ENCODE measurements at places on chromosomes 1 and 21.

DNA sequence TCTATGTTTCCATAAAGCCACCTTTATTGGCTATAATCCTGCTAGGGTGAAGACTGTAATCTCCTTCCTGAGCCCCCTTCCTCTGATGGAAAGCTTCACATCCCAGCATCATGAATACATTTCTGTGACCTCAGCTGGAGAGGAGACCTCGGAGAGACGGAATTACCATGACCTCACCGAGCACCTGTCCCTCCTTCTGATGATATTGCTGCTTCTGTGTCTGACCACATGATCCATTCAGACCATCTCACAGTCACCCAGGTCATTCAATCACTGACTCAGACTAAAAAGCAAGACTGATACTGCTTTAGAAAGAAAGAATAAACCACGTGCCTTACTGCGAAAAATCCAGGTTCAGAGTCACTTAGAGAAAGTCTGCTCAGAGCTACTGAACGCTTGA is 8.8 kb downstream of the KCND3 start:
- DNase-seq = no peak

DNA sequence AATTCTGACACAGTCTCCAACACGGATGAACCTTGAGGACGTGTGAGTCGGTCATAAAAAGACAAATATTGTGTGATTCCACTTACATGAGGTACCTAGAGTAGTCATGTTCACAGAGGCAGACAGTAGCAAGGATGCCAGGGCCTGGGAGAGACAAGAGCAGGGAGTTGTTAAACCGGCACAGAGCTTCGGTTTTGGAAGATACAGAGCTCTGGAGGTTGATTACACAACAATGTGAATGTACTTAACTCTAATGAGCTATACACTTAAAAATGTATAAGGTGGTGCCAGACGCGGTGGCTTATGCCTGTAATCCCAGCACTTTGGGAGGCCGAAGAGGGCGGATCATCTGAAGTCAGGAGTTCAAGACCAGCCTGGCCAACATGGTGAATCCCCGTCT is 37.8 kb upstream of the NEK2 start:
- DNase-seq = no peak

GRCh38 chr1:213269829-213270228 is 218.8 kb downstream of the RPS6KC1 start:
- no peak for DNase-seq

GRCh38 chr1:14296795-14297194 is 301.7 kb upstream of the KAZN start:
- DNase-seq = no peak

GRCh38 chr1:200226268-200226968 is 183.4 kb downstream of the ZNF281 start:
- peak; percentile 22 for DNase-seq

DNA sequence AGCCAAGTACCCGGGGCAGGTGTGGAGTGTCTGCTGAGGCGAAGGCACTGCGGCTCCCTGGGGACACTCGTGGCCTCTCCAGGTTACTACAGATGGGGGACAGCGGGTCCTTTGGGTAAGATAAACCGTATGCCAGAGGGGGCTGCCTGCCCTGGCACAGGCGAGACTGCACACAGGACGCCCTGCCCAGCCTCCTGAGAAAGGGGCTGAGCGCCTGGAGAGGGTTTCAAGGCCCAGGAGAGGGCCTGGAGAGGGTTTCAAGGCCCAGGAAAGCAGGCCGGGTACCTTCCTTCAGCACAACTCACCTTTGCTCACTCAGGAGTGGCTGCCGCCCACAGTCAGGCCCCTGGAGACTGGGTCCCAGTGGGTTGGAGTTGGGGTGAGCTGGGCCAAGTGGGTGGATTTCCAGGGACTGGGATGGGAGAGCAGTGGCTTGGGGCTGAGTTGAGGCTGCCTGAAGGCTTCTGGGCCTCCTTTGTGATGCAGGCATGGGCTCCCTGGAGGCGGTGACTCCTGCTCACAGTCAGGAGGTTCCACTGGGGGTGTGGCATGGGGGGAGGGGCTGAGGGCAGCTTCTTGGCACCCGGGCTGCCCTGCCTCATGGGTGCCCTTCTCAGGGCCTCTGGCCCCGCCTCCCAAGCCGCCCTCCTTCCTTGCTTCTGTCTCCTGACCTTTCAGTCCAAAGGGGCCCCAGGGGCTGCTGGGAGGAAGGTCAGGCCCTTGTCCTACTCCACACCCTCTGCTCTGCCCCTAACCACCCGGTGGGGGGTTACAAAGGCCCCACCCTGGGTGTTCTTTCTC is at the start of gene MMEL1:
Gene MMEL1 (minus strand): TSS at position 456 of the 801 bp plus-strand sequence. CDS start 3,532 bp downstream, outside the sequence.
- no peak for DNase-seq

- no peak for DNase-seq
These were observed 269.2 kb upstream of the NRIP1 start for GRCh38 chr21:15333951-15334350.

GRCh38 chr1:25031601-25031965 is 101.5 kb upstream of the RUNX3 start:
- peak; percentile 28 for DNase-seq

- no peak for DNase-seq
These were observed 58.9 kb upstream of the NEK2 start for GRCh38 chr1:211734359-211734758.

GRCh38 chr1:10514490-10515235 is 39.9 kb downstream of the PEX14 start:
- no peak for DNase-seq

DNA sequence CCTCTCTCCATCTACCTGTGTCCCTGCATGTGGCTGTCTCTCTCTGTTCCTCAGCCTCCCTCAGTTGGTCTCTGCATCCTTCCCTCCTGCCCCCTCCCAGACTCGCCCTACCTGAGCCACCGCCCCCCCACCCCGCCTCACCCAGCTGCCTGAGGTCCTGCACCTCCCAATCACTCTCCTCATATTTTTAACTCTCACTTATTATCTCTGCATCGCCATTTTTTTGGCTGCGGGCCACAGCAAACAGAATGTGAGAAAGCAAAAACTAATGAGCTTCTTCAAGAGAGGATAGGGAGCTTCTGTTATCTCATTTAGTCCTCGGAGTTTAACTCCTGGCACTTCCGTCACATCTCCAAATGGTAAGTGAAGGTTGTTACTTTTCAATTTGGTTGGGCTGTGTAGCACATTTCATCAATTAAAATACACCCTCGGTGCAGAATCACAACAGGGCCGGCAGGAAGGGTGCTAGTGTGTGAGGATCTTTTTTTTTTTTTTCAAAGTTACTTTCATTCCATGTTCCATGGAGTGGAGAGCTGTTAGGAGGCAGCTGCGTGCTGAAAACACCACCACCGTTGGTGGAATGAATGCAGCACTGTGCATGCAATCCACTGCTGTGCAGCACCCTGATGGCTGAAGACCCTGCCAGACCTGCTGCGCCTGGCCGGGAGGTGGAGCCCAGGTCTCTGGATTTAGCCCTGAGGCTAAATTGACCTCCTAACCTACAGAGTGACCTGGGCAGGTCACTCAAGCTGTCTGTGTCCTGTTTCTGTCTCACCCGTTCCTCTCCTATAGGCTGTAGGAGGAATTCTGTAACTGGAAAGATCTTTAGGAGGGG is 157.2 kb upstream of the NFIA start:
- DNase-seq = no peak

DNA sequence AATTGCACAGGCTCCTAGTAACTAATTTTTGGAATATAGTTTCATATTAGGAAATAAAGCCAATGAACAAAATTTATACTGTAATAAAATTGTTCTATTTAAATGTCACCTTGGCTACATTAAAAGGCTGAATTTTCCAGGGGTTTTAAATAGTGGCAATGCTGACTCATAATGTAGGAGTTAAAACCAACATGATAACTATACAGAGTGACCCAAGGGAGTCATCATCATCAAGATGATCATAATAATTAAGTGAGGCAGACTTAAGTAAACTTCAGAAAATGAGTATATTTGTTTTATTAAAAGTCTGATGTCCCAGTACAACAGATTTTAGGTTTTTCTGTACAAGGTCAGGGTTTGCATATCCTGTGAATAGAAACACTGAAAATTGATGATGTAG is 183.4 kb downstream of the PLPPR4 start:
- DNase-seq = no peak

DNA sequence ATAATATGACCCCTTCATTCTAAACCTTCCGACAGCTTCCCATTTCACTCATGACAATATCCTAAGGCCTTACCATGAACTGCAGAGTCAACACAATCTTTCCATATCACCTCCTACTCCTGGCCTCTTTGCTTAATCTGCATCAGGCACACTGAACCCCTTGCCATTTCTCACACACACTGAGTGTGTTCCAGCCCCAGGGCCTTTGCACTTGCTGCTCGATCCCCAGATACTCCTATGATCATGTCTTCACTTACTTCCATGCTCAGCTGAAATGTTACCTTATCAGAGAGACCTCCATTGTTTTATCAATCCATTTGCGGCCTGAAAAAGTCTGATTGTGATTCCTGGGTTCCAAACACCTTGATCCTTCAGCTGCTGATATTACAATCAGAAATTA is 47.0 kb downstream of the ETS2 start:
- DNase-seq = no peak

DNA sequence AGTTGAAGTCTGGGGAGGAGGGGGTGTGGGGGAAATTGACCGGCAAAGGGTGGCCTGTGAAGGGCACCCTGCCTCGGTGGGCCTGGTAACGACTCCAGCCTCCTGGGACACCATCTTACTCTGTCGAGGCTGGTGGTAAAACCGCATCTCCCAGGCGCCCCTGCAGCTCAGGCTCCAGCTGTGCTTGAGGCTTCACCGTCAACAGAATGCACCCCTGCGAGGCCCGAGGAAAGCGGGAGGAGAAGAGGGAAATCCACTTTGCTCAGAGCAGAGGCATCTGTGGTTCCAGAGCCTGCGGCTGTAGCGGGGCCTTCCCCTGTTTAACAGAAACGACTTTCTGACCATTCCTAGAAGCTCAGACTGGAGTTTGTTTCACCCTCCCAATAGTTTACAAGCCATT is 165.6 kb downstream of the NPHP4 start:
- DNase-seq = no peak

GRCh38 chr1:77489910-77490309 is 192.5 kb downstream of the ZZZ3 start:
- DNase-seq = no peak

DNA sequence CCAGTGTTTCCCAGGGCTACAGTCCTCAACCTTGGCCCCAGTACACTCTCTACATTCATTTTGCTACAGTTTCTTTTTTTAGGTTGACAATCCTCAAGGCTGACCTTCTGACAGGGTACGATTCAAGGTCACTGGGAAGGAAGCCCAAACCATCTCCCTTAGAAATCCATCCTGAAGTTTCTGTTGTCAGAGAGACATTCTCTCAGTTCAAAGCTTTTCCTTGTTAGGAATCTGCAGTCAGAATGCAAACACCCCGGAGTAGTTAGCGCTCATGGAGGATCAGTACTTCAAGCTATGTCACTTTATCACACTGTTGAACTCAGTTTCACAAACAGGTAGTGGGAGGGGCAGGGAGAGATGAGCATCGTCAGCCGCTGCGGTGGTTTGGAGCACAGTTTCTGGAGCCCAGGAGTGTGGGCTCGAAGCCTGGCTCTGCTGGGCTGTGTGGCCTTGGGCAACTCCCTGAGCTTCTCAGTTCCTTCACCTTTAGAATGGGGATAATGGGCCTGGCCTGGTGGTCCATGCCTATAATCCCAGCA is 4.2 kb downstream of the SLC2A5 start:
- peak; percentile 64 for DNase-seq

GRCh38 chr1:157231846-157232525 is 93.8 kb upstream of the ETV3 start:
- no peak for DNase-seq

DNA sequence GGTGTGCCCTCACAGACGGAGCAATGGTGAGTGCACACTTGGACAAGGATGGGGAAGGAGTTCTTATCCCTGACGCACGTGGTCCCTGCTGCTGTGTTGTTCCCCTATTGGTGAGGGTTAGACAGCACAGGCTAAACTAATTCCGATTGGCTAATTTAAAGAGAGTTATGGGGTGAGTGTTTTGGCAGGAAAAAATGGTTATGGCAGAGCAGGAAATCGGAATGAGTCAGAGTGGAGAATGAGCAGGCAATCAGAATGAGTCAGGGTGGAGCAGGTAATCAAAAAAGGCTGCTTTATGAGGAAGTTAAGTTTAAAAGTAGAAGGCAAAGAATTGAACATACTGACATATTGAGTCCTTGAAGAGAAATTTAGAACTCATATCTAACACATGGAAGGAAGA is 100.5 kb downstream of the NGF start:
- DNase-seq = no peak

- DNase-seq = no peak
These were observed 14.1 kb downstream of the INPP5B start for GRCh38 chr1:37932759-37933158.

GRCh38 chr1:112322983-112323678 is 72.9 kb upstream of the CTTNBP2NL start:
- DNase-seq = no peak

GRCh38 chr1:18776777-18777176 is 82.7 kb downstream of the TAS1R2 start:
- DNase-seq = no peak

- no peak for DNase-seq
These were observed 12.0 kb upstream of the TARBP1 start for GRCh38 chr1:234490793-234491479.

- no peak for DNase-seq
These were observed 175.5 kb upstream of the HOOK1 start for GRCh38 chr1:59639266-59639665.

- no peak for DNase-seq
These were observed 22.1 kb upstream of the UMODL1 start for GRCh38 chr21:42048870-42049577.

GRCh38 chr1:3187415-3188149 is 118.6 kb downstream of the PRDM16 start:
- DNase-seq = no peak

GRCh38 chr1:82266351-82266750 is 465.6 kb downstream of the ADGRL2 start:
- no peak for DNase-seq

- peak; percentile 21 for DNase-seq
These were observed 19.2 kb downstream of the SLC19A2 start for GRCh38 chr1:169466259-169467230.

GRCh38 chr1:13543451-13544220 is 29.8 kb upstream of the LRRC38 start:
- no peak for DNase-seq

GRCh38 chr1:236052232-236052993 is 12.5 kb downstream of the NID1 start:
- DNase-seq = no peak

- DNase-seq = no peak
These were observed 14.7 kb downstream of the INTS3 start for GRCh38 chr1:153742411-153743142.

- peak; percentile 97 for DNase-seq
These were observed 228.5 kb upstream of the AJAP1 start for GRCh38 chr1:4425892-4426291.

DNA sequence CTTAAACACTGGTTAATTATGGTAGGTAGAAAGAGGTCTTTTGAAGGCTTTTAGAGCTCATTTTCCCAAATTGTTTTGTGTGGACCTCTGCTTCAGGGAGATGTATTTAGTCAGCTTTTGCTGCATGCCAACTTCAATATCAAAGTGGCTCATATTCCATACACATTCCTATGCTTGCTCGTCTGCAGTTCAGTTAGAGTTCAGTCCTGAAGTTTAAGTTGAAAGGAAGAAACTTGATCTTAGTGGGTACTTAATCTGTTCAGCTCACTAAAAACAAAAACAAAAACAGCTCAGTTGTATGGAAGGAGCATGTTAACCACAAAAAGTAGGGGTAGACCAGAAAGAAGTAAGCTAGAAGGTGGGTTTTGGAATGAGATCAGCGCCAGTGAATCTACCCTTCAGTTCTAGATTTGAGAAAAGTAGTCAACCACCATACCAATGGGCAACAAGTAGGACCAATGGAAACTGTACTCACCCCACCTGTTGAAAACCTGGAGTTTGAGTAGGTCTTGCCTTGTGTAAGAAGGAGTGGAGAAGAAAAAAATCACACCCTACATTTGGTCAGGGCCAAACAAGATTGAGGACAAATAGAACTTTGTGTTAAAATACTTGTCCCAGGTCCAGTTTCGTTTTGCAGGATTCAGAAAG is 58.0 kb downstream of the LEPR start:
- no peak for DNase-seq
